ENCODE measurements at places on chromosomes 7 and 10.

- no peak overlapping the region for H3K27ac ChIP-seq
- no peak overlapping the region for H3K4me3 ChIP-seq
- no peaks in the 10 kb centered on the region for H3K4me1 ChIP-seq
- no peaks in the 10 kb centered on the region for H3K27me3 ChIP-seq
- no peaks in the 10 kb centered on the region for H3K36me3 ChIP-seq
- DNase-seq, result no peak
Measured at GRCh38 chr7:138666385-138666784, 34.8 kb downstream of the SVOPL start.

DNA sequence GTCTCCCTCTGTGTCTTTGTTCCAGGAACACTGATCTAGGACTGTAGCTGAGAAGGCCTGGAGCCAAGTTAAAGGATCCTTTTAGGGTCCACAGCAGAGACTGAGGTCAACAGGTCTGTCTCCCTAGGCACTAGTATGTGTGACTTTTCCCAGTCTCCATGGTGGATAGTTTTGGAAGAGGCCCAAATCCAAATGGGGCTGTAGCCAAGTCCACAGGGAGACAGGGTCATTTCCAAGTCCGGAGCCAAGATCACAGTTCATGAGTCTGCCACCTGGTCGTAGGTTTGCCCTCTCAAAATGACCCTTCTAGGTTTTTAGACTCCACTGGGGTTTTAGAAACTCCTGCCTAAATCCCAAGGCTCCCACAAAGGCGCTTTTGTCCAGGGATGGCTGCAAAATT, 16.8 kb downstream of the ZNF277 start:
- DNase-seq, result no peak
- H3K4me3 ChIP-seq, result no peak overlapping the region
- peaks cover 4% of the 10 kb centered on the region for H3K36me3 ChIP-seq
- H3K27me3 ChIP-seq, result no peaks in the 10 kb centered on the region
- no peaks in the 10 kb centered on the region for H3K4me1 ChIP-seq

DNA sequence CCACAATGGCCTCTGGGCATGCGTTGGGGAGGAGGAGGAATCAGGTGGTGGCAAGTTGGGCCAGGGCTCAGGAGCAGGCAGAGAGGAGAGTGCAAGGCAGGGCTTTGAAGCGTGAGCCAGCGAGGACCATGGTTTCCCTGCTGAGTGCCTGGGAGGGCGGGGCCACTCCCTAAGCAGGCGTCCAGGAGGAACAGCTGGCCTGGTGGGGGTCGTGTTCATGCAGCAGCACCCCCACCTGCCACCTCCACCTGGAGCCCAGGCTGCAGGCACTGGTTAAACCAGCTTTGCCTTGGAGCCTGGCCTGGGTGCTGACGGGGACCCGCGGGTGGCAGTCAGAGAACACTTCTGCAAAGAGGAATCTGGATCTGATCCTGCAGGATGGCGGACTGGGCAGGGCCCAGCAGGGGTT, 24.2 kb upstream of the AQP1 start:
- H3K27me3 ChIP-seq, result no peaks in the 10 kb centered on the region
- no peak overlapping the region for H3K4me3 ChIP-seq
- no peak for DNase-seq
- no peaks in the 10 kb centered on the region for H3K4me1 ChIP-seq

DNA sequence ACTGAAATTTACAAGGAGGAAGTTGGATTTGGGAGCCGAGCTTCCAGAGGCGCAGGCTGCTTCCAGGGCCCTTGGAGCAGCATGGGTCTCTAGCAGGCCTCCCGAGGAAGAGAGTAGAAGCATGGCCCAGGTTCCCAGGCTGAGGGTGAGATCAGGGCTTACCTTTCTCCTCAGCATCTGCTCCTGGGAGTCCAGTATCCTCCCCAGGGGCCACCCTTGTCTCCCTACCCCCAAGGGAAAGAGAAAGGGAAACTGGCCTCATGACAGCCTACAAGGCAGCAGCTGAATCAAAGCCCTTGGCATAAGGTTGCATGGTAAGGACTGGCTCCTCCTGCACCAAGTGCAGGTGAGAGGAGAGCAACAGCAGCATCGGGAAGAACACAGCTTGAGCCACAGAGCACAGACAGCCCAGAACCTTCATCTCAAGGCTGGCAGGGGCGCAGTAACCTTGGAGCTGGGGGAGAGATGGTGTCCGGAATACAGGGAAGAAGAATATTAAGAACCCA, 114.5 kb downstream of the MARCHF5 start:
- no peak for DNase-seq
- no peak overlapping the region for H3K27ac ChIP-seq

DNA sequence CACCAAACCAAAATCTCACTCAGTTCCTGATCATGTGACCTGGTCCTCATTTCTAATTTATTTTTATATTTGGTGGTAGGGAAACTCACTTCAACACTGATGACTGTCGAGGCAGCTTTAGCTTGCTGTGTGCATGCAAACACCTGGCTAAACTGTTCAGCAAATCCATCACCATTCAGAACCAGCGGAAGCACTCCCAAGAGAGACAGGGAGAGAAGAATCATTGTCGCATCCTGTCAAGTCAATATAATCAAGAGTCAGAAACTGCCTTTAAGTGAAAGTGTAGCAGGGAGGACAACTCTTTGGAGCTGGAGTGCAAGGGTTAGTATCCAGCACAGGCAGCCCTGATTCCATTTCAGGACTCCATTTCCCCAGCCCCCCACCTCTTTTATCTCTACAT, 300.7 kb downstream of the XPNPEP1 start:
- H3K27ac ChIP-seq, result no peak overlapping the region
- no peak for DNase-seq
- H3K4me1 ChIP-seq, result no peaks in the 10 kb centered on the region

DNA sequence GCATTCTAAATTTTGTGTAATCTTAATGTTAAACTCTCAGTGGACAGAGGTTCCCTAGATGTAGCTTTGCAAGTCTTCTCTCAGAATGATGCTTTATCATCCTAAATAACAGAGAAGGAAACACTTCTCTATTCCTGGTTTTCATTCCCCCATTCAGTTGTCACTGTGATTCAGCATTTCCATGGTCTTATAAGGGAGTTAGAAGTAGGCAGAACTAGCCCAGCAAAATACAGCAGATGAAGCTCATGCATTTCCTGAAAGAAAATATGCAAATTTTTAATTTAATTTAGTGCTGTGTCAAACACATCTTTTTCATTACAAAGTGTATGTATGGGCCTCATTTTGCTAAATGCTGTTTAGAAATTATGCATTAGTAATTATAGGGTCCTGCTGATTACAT, 70.1 kb downstream of the ITPRID1 start:
- no peaks in the 10 kb centered on the region for H3K4me1 ChIP-seq
- DNase-seq, result no peak
- H3K4me3 ChIP-seq, result no peak overlapping the region
- no peaks in the 10 kb centered on the region for H3K27me3 ChIP-seq
- no peak overlapping the region for H3K27ac ChIP-seq

GRCh38 chr7:3510101-3511020, 209.3 kb downstream of the SDK1 start:
- H3K4me1 ChIP-seq, result no peaks in the 10 kb centered on the region
- DNase-seq, result no peak
- H3K36me3 ChIP-seq, result no peaks in the 10 kb centered on the region
- H3K4me3 ChIP-seq, result no peak overlapping the region

DNA sequence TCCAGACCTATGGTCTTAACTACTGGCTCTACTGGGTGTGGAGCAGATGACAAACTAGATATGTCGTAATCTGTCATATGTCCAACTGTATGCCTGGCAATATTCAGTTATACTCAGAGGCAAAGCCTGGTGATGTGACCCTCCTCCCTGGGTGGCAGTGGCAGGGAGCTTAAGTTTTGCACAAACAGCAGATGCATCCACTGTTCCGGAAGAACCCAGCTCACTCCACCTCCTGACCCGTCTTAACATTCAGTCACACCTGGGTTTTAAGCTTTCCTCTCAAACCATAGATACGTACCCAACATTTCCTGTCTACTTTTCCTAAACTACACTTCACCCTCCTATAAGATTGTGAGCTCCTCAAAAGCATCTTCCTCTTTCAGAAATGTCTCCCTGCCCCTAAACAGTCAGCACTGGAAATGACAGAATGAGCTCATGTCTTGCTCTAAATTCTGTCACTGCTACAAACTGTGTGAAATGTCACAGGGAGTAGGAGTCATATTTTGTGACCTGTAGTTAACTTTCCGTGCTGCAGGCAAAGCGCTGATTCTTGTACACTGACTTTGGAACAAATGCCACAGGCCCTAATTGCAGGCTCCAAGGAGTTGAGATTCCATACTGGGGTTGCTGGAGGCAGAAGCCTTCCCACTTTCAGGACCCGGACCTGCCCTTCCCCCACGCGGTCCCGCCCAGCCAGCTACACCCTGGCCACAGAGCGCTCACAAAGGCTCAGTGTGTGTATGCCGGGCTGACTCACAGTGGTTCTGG, 23.9 kb downstream of the SCD start:
- no peaks in the 10 kb centered on the region for H3K36me3 ChIP-seq
- peak; percentile 15 for DNase-seq
- no peaks in the 10 kb centered on the region for H3K27me3 ChIP-seq
- H3K27ac ChIP-seq, result peak overlapping the region; percentile 53
- peak overlapping the region; percentile 5 for H3K4me3 ChIP-seq

DNA sequence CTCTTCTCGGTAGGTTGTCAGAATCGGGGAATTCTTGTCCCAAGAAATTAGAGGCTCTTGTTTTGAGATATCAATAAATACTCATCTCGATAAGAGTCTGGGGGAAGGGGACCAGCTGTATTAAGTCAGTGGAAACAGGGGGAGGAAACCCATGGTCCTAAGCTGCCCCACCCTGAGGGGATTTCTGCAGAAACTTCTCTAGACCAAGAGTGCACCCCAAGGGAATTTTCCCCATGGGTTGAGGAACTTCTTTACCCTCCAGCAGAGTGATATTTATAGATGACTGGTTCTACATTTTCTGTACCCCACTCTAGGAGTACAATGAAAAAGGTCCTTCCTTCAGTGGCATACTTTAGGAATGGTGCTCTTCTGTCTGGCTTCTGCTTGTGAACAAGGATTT, 627.2 kb downstream of the KCNMA1 start:
- H3K36me3 ChIP-seq, result no peaks in the 10 kb centered on the region
- H3K27me3 ChIP-seq, result no peaks in the 10 kb centered on the region
- no peak overlapping the region for H3K4me3 ChIP-seq
- no peak for DNase-seq
- no peak overlapping the region for H3K27ac ChIP-seq
- H3K4me1 ChIP-seq, result no peaks in the 10 kb centered on the region

- H3K36me3 ChIP-seq, result no peaks in the 10 kb centered on the region
- no peak overlapping the region for H3K27ac ChIP-seq
- DNase-seq, result no peak
- no peaks in the 10 kb centered on the region for H3K27me3 ChIP-seq
- H3K4me1 ChIP-seq, result no peaks in the 10 kb centered on the region
Measured at GRCh38 chr10:129305046-129305445, 162.0 kb upstream of the MGMT start.

DNA sequence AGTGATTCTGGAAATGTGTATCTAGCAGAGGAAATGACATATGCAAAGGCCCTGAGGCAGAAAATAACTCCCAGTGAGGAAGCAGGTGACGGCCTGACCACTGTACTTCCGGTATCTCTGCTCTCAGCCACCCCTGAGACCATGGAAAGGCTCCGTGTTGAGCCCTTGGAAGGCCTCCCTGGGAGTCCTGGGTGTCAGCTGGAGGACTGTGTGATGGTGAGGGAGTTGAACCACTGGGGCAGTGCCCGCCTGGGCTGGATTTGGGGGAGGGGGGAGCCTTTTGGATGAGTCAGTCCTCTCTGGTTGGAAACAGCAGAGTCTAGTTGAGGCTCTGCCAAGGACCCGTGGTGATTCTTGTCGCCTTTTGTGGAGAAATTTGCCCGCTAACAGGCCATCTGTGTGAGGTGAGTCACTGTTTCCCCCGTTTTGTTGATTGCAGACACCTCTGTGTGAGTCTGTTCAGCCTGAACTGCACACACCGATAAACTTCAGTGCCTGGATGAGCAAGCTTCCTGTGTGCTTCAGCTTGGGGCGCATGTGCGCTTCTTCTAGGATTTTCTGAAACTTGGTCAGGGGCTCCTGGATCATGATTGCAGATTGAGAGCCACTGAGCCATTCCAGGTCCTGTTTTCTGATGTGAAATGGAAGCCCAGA, 98.6 kb downstream of the GRK5 start:
- DNase-seq, result peak; percentile 64
- H3K4me1 ChIP-seq, result peaks cover 49% of the 10 kb centered on the region
- no peaks in the 10 kb centered on the region for H3K36me3 ChIP-seq

- no peak for DNase-seq
- H3K27ac ChIP-seq, result no peak overlapping the region
- no peaks in the 10 kb centered on the region for H3K36me3 ChIP-seq
- H3K4me3 ChIP-seq, result peak overlapping the region; percentile 80
Measured at GRCh38 chr10:130108934-130109604, 1.6 kb downstream of the C10orf143 start.

DNA sequence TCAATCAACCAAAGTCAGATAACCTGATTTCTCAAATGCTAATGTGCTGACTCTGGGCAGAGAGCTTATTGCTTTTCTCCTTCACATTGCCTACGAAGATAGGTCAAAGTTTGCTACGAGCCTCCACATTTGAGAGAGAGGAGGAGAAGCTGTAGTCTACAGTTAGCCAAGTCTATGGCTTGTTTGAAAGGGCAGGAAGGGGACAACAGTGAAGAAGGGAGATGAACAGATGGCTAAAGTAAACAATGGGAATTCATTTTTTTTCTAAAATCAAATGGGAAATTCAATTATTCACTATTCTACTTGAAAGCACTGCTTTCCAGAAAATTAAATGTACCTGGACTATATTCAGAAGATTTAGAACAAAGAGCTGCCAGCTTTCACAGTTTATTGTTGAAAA, 126.7 kb upstream of the C1QL3 start:
- H3K27me3 ChIP-seq, result no peaks in the 10 kb centered on the region
- H3K27ac ChIP-seq, result no peak overlapping the region
- no peaks in the 10 kb centered on the region for H3K36me3 ChIP-seq
- DNase-seq, result no peak
- H3K4me1 ChIP-seq, result no peaks in the 10 kb centered on the region

DNA sequence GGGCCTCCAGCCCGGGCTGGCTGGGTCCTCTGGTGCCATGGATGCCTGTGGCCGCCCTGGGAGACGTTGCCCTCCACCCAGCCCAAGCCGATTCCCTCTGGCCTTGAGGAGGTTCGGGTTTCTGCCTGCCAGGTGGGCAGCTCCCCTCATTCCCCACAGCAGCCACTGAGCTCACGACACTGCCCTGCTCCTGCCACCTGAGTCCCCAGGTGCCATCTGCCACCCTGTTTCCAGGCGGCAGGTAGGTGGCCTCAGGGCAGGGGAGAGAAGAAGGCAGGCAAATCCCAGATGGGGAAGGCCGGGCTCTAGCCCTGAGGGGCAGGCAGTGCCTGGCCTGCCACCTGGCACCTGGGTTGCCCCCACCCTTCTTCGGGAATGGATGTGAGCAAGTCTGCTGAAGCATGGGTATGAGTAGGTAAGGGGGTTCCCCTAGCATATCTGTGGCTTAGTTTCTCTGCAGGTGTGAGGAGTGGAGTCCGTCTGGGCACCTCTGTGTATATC, 92.2 kb upstream of the PPIF start:
- H3K36me3 ChIP-seq, result no peaks in the 10 kb centered on the region
- peaks cover 2% of the 10 kb centered on the region for H3K4me1 ChIP-seq
- no peaks in the 10 kb centered on the region for H3K27me3 ChIP-seq

All from effector memory CD4-positive, alpha-beta T cell (primary cell).